8988T (cell line): ENCODE measurements at places on chromosomes 7 and 10.

GRCh38 chr7:17406738-17407137 lies 108.3 kb downstream of the AHR start:
- DNase-seq: no peak

DNA sequence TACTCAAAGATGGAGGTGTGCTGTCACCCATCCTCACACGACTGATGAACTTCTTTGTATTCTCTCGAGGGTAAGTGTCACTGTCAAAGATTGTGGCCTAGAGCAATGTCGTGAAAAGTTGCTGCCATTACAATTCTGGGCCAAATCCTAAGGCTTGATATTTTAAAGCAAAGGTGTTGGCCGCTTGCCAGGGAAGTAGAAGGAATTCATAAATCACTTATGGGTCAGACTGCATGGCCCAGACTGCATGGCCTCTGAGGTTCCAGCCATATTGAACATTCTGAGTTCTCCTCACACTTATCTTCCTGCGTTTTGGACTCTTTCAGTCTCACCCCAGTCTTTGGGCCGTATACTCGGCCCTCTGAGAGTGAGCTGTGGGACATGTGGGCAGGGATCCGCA lies 8.6 kb downstream of the MEST start:
- no peak for DNase-seq

- DNase-seq: no peak
Observed at GRCh38 chr7:133609806-133610205, 356.9 kb downstream of the EXOC4 start.

DNA sequence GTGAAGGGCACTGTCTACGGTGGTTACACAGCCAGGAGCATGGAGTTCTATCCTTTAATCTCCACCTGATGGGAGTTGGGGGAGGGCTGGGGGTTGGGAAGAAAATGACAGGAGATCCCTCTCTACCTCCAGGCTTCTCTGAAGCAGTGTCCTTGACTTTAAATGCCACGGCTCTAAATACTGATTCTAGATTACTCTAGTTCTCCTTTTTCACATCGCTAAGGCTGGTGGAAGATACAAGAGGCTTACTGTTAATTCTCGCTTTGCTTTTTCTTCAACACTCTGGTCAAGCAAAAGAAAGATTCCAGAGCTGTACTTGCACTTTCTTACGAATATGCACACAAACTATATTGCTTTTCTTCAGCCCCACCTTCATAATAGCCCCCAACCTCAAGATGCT lies 30.5 kb downstream of the ARL3 start:
- DNase-seq: no peak

DNA sequence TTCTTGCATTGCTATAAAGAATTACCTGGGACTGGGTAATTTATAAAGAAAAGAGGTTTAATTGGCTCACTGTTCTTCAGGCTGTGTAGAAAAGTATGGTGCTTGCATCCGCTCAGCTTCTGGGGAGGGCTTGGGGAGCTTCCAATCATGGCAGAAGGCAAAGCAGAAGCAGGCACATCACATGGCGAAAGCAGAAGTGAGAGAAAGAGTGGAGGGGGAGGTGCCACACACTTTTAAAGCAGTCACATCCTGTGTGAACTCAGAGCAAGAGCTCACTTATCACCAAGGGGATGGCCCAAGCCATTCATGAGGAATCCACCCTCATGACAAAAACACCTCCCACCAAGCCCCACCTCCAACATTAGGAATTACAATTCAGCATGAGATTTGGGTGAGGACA lies 303.5 kb downstream of the OTUD1 start:
- no peak for DNase-seq

- no peak for DNase-seq
Observed at GRCh38 chr7:109950256-109950655, 1140.7 kb upstream of the LRRN3 start.

GRCh38 chr10:9419757-9420156 lies 1365.3 kb downstream of the GATA3 start:
- no peak for DNase-seq

DNA sequence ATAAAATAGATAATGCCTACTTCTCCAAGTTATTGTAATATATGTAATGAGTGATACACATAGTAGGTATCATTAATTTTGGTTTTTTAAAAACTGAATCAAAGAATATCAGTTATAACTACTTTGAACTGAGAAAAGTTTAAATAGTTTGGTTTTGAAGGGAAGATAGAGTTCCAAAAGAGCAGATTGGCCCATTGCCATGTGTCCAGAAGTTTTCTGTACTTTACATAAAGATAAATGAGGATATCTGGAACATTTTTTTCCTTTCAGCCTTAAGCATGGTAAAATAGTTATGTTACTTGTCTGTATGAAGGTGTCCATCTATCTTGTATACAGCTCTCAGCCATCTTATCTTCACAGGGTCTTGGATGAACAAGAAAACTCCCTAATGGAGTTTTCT lies 97.9 kb upstream of the MXI1 start:
- DNase-seq: no peak

DNA sequence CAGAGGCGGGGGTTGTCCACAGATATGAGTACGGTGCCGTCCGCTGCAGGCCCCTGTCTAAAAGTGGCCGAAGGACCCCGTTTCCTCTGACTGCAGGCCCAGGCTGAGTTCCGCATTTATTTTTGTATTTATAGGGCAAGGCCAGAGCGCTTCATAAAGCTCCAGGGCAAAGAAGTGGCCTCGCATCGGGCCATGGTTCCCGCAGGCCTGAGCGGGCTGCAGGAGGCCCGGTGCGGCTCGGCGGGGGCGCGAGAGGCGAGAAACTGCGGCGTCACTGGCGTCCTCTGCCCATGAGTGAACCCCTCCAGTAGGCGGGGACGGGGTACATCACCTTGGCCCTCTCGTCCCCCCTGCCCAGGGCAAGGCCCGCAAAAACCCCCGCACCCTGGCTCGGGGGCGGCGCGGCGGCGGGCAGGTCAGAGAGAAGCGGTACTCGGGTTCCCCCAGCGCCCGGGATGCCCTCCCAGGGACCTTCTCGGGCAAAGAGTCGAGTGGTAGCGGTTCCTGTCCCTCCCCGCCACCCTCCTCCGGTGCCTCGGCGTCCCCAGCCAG lies 355.7 kb downstream of the DNAJB6 start:
- no peak for DNase-seq

- DNase-seq: no peak
Observed at GRCh38 chr10:60224066-60224705, 165.5 kb downstream of the ANK3 start.

DNA sequence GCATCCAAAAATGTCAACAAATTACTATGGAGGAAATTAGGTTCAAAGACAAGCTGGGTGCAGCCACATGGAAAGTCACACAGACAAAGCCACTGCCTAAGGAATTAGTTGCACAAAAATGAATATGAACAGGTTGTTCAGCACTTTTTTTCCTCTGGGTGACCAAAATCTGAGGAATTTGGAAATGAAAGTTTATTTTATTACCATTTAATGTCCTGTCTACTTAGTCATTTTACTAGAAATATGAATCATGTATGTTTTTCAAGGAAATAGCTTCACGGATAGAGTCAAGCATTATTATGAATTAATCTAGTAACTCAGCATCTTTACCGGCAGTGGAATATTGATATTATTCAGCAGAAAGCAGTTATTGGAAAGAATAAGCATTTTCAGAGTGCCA lies 106.3 kb downstream of the ANK3 start:
- no peak for DNase-seq

GRCh38 chr10:121823993-121824463 lies 103.8 kb downstream of the ATE1 start:
- no peak for DNase-seq

- no peak for DNase-seq
Observed at GRCh38 chr7:76073335-76073990, 25.6 kb downstream of the MDH2 start.

GRCh38 chr7:25617673-25618072 lies 389.4 kb upstream of the NPVF start:
- no peak for DNase-seq

DNA sequence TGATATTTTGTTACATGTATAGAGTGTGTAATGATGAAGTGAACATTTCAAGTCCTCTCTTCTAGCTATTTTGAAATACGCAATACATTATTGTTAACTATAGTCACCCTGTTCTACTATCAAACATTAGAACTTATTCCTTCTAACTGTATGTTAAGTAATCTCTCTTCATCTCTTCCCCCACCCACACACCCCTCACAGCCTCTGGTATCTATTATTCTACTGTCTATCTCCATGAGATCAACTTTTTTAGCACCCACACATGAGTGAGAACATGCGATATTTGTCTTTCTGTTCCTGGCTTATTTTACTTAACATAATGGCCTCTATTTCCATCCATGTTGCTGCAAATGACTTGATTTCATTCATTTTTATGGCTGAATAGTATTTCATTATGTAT lies 57.7 kb upstream of the EGR2 start:
- DNase-seq: no peak

- no peak for DNase-seq
Observed at GRCh38 chr10:43953672-43954071, 305.0 kb upstream of the ZNF32 start.

DNA sequence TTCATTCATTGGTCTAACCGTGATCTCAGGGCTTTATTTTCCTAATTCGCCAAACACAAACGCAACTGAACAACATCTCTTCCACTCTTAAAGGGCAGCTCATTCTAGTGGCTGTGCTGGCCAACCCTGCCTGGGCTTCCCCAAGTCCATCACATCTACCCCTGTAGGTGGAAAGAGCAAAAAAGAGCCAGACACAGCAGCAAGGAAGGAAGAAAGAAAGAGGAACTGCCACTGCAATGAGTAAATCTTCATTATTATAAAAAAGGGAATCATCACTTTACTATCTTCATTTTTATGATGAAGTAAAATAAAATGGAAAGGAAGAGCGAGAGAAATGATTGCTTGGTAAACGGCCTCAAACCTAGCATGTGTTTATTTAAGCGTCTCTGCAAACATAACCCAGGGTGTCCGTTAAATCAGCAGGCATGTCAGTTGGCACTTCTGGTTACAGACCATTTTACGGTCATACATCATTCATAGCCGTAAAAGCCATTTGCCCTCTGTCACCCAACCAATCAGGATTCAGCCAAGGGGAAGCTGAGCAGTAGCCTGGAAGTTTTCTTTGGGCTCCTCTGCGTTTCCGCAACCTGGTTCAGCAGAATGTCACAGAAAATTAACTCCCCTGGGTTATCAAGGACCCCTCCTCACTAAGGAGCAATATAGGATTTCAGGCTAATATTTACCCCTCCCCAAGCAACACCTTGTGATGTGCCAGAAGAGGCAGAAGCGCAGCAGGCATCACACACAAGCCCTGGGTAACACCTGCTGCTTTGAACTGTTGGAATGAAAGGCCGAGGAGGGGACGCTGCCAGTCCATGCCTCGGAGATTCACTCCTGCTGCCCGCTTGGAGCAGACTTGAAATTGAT lies 234.0 kb downstream of the SNX10 start:
- no peak for DNase-seq

- DNase-seq: no peak
Observed at GRCh38 chr7:40879941-40880543, 745.2 kb downstream of the SUGCT start.

GRCh38 chr10:33321516-33321915 lies 13.0 kb downstream of the NRP1 start:
- DNase-seq: no peak

DNA sequence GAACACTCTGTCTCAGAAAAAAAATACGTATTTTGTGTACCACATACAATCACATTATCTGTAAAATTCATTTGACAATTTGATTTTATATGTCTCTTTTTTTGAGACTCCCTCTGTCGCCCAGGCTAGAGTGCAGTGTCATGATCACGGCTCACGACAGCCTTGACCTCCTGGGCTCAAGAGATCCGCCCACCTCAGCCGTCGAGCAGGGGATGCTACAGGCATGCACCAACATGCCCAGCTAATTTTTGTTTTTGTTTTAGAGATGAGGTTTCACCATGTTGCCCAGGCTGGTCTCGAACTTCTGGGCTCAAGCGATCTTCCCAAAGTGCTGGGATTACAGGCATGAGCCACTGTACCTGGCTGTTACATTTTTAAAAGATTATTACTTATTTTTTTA lies 11.6 kb upstream of the BAZ1B start:
- no peak for DNase-seq

GRCh38 chr10:124472071-124472470 lies 10.4 kb downstream of the LHPP start:
- DNase-seq: no peak

- no peak for DNase-seq
Observed at GRCh38 chr10:119461380-119461779, 81.1 kb downstream of the RGS10 start.

- DNase-seq: no peak
Observed at GRCh38 chr7:1520539-1521234, 9.8 kb upstream of the MAFK start.

- no peak for DNase-seq
Observed at GRCh38 chr10:1559311-1559710, 178.0 kb downstream of the ADARB2 start.

DNA sequence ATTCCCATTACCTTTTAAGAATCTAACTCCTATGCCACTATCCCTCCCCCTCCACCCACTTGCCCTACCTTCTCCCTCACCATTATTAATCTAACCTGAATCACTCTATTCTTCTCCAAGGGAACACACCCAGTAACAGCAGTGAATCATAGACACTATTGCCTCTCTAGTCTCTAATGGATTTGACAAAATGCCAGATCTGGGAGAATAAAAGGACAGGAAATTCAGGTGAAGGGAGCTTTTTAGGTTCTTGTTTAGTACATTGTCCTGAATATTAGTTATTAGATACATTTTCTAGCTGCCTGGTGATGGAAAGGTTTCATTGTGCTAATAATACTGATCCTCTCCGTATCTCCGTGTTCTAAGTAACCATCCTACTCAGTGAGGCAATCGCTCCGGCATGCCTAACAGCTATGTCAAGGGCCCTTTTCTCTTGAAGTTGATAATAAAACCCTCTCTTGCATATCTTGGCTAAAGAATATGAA lies 4.1 kb upstream of the SFR1 start:
- DNase-seq: no peak

- no peak for DNase-seq
Observed at GRCh38 chr10:44911081-44911540, at the start of gene TMEM72. Gene TMEM72, plus strand, starts transcription at chr10:44911337. Its CDS starts 176 bp downstream, at chr10:44911513.

DNA sequence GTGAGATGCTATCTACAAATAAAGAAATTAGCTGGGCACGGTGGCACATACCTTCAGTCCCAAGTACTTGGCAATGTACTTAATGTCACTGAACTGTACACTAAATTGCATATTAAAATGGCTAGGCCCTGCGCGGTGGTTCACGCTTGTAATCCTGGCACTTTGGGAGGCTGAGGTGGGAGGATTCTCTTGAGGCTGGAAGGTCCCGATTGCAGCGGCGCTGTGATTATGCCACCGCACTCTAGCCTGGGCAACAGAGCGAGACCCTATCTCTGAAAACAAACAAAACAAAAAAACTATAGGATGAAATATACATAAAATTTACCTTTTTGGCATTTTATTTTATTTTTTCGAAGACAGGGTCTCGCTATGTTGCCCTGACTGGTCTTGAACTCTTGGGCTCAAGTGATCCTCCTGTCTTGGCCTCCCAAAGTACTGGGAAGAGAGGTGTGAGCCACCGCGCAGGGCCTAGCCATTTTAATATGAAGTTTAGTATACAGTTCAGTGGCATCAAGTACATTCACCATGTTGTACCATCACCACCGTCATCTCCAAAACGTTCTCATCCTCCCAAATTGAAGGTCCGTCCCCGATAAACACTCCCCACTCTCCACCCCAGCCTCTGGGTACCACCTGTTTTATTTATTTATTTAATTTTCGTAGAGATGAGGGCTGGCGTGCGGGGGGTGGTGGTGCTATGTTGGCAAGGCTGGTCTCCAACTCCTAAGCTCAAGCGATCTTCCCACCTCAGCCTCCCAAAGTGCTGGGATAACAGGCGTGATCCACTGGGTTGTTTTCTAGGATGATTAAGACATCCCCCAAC lies 1.3 kb upstream of the EIF3B start:
- DNase-seq: no peak

GRCh38 chr10:14656052-14656730 lies 118.5 kb downstream of the FAM107B start:
- DNase-seq: no peak

GRCh38 chr10:105063796-105064195 lies 422.7 kb downstream of the SORCS3 start:
- peak; percentile 17 for DNase-seq
